Motor neuron (in vitro differentiated cells): ENCODE measurements at places on chromosomes 3 and 15. TPM values are rescaled to one million over a fixed set of nuclear protein-coding genes. Genes with fewer than 3 reads are reported as not detected.

KLHL40 gene
- not detected in 2 replicates for total RNA-seq

DNA sequence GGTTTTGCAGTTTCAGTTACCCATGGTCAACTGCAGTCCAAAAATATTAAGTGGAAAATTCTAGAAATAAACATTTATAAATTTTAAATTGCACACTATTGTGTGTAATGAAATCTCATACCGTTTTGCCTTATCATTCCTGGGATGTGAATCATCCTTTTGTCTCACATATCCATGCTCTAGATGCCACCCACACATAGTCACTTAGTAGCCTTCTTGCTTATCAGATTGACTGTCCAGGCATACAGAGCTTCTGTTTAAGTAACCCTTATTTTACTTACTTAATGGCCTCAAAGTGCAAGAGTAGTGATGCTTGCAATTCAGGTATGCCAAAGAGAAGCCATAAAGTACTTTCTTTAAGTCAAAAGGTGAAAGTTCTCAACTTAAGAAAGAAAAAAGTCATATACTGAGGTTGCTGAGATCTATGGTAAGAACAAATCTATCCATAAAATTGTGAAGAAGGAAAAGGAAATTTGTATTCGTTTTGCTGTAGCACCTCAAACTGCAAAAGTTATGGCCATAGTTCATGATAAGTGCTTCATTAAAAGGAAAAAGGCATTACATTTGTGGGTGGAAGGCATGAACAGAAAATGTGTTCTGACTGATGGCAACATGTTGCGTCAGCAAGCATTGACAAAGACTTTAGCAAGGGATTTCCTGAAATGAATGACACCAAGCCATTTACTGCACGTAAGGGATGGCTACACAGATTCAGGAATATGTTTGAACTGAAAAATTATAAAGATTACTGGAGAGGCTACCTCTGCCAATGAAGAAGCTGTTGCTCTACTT lies 43.8 kb downstream of the SPATA16 start:
- no peak for ATAC-seq

DNA sequence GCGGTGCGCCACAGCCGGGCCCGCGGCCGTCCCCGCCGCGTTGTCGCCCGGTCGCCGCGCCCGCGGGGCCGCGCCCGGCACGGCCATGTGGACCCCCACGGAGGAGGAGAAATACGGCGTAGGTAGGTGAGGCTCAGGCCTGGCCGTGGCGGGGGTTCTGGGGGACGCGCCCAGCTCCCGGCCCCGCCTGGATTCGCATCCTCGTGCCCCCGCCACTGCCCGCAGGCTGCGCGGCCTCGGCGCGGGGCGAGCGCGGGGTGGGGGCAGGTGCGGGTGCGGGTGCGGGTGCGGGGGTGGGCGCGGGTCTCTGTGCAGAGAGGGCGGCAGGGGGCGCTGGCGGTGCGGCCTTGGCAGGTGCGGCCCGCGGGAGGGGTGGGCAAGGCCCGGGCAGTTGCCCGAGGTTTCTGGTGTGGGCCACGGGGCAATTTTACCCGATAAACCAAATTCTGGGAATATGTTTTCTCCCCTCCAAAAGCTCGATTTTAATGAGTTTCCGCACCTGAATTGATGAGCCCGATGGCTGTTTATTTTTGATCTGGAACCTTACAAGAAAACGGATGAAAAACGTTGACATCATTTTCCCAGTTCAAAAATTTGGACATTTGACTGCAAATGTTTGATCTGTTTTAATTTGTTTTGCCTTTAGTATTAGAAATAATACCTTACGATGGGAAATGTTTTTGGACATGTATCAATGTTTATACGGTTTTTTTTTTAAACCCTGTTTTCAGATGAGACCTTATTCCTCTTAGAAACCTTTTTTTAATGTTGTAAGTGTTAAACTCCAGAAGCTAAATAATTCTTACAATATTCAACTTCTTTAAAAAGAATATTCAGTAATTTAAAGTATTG lies 678 bp downstream of the DOCK3 start:
- ATAC-seq, result peak; percentile 76

GRCh38 chr3:50290161-50290641 lies 2.0 kb downstream of the IFRD2 start:
- ATAC-seq, result no peak
